ENCODE measurements at places on chromosomes 6 and 20.

DNA sequence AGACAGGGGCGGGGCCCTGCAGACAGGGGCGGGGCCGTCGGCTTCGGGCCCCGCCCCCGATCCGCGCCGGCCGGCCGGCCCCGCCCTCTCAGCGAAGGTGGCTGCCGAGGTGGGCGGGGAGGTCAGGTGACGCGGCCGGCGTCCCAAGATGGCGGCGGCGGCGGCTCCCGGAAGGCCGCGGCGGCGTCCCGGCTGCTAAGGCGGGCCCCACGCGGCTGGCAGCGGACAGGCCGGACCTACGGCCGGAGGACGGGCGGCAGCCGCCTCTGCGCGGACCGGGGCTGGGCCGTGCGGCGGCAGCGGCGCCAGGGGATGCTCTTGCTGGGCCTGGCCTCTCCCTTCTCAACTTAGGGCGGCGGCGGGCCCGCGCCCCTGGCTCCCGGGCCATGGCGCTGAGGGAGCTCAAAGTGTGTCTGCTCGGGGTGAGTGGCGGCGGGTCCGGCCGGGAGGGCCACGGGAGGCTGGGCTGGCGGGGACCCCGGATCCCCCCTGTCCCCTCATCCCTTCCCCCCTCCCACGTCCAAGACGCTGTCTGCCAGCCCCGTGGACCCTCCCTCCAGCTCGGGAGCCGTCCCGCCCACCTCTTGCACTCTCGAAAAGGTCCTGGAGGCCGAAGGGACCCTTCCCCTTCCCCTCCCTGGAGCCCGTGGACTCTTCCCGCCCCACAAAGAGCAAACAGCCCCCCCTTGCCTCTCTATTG, at the start of gene RAB22A:
Gene RAB22A, plus strand, starts transcription at position 125 of the 700 bp plus-strand sequence. Its CDS starts 262 bp downstream, at position 387.
- DNase-seq = peak; percentile 80

DNA sequence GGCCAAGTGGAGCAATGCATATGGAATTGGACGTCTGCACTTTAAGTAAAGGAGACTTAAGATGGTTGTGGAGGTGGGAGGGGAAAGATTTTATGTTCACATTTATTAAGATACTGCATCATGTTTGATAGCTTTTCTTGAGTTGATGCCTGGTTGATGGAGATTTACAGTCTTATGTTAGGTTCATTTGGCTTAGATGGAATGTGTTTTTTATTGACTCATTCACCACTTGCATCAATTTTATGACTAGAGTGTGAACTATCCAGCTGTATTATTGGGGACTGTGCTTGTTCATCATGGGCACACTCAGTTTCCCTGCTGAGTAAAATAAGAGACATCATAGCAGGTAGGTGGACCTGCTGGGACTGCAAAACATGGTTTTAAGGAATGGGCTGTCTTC, 91.2 kb upstream of the SCP2D1 start:
- DNase-seq = no peak

DNA sequence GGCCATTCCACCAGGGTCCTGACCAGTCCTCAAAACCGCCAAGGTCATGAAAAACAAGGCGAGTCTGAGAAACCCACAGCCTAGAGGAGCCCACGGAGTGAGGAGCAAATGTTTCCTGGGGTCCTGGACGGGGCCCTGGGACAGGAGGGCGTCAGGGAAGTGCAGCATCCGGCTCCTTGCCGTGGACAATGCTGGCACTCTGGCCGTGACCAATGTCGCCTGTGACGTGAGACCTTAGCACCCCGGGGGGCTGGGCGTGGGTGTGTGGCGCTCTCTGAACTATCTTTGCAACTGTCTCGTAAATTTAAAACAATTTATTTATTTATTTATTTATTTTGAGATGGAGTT, 34.1 kb upstream of the SLCO4A1 start:
- no peak for DNase-seq

- no peak for DNase-seq
Observed at GRCh38 chr20:51312480-51312783, 230.1 kb downstream of the NFATC2 start.

DNA sequence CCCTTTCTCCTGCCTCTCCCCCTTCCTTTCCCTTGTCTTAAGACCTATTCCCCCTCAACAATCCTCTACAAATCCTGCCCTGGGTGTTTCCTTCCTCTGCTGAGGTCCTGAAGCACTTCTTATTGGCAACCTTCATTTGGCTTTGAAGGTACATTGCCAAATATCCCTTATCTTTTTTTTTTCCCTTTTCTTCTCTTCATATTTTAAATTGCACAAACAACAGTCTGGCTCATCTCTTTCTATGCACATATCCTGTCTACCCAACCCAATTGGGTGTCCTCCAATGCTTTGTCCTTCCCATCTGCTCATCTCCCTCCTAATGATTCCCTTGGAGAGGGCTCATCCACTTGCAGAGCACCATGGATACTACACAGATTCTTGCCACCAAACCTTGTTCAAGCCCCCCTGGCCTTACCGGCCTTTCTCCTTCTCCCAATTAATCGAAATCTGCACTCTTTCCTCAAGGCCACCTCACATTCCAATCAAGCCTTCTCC, 537.9 kb upstream of the JARID2 start:
- no peak for DNase-seq

GRCh38 chr20:17690144-17690543, 8.1 kb upstream of the RRBP1 start:
- DNase-seq = no peak

DNA sequence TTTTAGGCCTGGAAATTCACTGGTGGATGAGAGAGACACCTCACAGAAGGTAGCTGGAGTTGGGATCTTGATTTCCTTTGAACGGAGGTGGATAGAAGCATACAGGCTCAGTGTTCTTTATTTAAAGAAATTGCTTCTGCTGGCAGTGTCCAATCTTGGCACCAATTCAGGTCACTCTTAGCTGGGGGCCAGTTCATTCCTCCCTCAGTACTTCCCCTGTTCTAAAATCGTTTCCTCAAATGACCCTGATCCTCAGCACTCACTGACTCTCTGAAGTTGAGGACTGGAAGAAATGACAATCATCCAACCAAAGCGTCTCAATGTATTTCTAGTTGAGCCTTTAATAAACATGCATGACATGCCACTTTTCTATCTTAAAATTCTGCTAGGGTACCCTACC, 472.5 kb upstream of the BTBD3 start:
- DNase-seq = no peak

GRCh38 chr6:56760842-56761241, 118.2 kb upstream of the DST start:
- DNase-seq = no peak

DNA sequence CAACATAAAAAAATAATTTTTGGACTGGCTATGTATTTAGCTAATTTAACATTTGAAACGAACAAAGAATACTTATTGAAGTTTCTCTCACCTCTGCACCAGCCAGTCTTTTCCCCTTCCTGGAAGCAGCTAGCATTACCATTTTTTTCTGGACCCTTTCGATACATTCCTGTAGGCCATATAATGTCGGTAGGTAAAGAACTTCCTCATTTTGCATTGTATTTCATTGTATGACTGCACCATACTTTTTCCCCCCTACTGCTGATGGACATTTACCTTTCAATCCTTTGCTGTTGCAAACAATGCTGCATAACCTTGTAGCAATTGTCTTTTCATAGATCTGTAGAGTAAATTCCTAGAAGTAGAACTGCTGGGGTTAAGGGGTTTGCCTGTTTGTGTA, 17.6 kb downstream of the CBFA2T2 start:
- DNase-seq = no peak

- DNase-seq = no peak
Observed at GRCh38 chr20:53677447-53678314, 84.0 kb upstream of the ZNF217 start.

GRCh38 chr6:139881728-139882211, 507.3 kb upstream of the CITED2 start:
- DNase-seq = peak; percentile 63

GRCh38 chr6:85078058-85078457, 313.7 kb upstream of the TBX18 start:
- no peak for DNase-seq

GRCh38 chr6:161422710-161423680, 149.1 kb upstream of the AGPAT4 start:
- no peak for DNase-seq

DNA sequence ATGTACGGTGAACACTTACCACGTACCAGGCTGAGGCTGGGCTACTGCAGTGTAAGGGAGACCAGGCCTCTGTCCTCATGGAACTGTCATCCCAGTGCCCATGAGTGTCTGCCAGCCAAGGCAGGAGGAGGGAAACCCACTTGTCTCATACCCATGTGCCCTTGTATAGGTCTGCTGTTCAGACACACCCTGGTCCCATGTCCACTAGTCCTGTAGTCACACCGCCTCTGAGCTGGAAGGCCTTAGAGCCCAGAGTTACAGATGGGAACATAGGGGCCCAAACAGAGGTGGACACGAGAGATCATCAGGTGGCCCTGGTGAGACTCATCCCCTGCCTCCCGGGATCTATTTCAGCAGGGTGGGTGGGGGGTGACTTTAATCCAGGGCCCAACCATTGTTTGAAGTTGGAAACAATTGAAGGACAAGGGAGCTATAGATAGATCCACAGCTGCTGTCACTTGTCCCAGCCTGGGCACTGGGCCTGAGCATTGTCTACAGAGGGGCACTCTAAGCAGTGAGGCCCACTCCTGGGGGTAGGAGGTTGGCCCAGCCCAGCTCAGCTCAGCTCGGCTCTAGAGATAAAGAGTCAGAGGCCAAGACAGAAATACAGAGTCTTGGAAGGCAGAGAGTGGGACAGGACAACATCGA, 14.6 kb downstream of the MYH7B start:
- no peak for DNase-seq

GRCh38 chr20:3706774-3707507, 5.5 kb downstream of the SIGLEC1 start:
- no peak for DNase-seq

DNA sequence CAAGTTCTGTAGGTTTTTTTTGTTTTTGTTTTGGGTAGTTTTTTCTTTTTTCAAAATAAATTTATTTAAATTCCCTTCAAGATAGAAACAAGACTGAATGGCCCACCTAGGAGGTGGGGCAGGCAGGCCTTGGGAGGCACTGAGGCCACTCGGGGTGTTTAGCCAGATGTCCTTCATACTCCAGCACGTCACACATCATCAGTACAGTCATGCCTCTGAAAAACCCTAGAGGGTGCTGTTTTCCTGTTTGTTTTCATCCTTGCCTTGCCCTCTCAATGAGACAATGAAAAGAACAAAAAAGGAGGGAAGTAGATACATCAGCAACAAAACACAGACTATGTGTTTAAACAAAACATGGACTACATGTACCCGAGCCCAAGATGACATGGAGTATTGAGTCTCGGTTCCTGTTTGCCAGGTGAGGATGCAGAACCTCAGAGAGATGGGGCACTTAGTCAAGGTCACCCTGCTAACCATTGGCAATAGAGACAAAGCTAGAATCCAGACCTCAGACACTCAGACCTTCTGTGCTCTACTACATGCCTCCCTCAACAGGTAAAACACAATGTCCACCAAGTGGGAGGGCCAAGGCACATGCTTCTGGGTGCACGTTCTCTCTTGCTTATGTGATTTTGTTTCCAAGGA, 26.8 kb upstream of the CLIC5 start:
- DNase-seq = peak; percentile 30

GRCh38 chr6:41487860-41488432, 58.2 kb upstream of the FOXP4 start:
- no peak for DNase-seq

- DNase-seq = peak; percentile 80
Observed at GRCh38 chr6:170006900-170007467, 255.6 kb downstream of the ERMARD start.

DNA sequence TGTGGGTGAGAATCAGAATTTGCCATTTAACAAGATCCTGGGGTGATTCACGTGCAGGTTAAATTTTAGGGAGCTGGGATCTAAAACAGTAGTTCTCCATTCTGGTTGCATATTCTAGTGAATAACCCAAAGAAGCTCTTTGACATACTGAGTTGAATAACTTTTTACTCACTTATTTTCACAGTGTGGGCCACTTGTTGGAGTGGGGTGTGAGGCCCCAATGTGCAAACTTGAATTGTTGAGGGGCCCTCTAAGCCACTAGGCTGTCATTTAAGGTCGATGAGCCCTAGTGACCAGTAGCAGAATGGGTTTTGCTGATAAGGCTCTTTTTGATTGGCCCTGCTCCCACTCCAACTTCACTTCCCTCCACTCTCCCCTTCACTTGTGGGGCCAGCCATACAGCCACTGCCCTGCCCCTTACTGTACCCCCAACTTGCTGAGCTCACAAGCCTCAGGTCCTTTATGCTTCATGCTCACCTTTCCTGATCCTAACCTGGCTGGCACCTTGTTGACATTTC, 33.6 kb upstream of the RIPOR2 start:
- DNase-seq = no peak

GRCh38 chr20:64051561-64052325, 2.3 kb upstream of the SOX18 start:
- no peak for DNase-seq

DNA sequence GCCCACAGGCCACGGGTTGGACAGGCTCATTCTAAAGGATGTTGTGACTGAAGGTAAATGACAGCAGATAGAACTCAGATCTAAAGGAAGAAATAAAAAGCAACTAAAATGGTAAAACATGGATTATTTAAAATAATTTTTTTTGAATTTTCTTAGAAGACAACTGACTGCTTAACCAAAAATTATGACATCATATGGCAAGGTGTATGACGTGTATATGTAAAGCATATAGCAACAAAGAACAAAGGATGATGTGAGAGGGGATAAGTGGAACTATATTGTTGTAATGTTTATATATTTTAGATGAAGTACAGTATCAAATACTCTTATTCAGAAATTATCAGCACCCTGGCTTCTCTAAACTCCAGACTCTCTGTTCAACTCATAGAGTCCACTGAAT, 38.6 kb downstream of the NPEPL1 start:
- no peak for DNase-seq

- DNase-seq = no peak
Observed at GRCh38 chr20:9256393-9256792, 187.5 kb downstream of the PLCB4 start.

GRCh38 chr20:33007376-33008335, at the start of gene BPIFB2:
Gene BPIFB2, plus strand, starts transcription at chr20:33007704. Its CDS starts 871 bp downstream, at chr20:33008575.
- DNase-seq = no peak

- no peak for DNase-seq
Observed at GRCh38 chr20:48738399-48739304, 89.1 kb downstream of the PREX1 start.

- no peak for DNase-seq
Observed at GRCh38 chr6:17730078-17730704, 23.5 kb upstream of the NUP153 start.

- no peak for DNase-seq
Observed at GRCh38 chr20:40218316-40218969, 470.6 kb downstream of the MAFB start.
